ENCODE measurements at places on chromosomes 5 and 9.

DNA sequence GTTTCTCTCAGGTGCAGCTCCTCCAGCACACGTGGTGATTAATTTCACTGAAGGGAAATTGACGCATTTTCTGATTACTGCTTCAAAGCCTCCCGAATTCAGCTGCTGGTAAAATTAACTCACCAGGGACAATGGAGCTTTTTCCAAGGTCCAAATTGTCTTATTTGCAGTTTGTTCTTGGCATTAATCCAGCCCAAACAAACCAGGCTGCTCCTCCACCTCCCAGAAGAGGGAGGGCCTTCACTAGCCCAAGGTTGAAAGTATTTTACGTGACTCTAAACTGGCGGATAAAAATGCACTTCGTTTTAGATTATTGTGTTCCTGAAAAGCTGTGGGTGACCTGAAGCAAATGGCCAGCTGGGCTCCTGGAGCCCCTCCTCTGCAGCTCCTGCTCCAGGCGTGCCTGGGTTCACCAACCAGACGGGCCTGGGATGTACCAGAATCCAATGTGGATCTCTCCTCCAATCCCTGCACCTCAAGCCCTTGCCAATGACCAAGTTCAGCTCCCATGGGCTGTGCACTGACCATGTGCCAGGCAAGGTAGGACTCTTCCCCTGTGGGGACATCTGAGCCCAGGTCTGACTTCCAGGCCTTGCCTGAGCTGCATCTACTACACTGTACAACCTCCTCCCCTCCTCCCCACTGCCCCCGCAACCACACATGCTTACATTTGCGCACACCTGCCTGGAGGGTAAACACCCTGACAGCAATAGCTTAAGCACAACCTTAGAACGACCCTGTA is 193.4 kb downstream of the CDK5RAP2 start:
- H3K27ac ChIP-seq: no peak overlapping the region
- H3K4me3 ChIP-seq: no peak overlapping the region
- no peaks in the 10 kb centered on the region for H3K27me3 ChIP-seq
- ATAC-seq: no peak
- no peaks in the 10 kb centered on the region for H3K4me1 ChIP-seq

GRCh38 chr9:78366827-78367226 is 69.9 kb downstream of the PSAT1 start:
- no peak overlapping the region for H3K4me3 ChIP-seq
- H3K4me1 ChIP-seq: no peaks in the 10 kb centered on the region
- no peak overlapping the region for H3K27ac ChIP-seq
- ATAC-seq: no peak
- peaks cover 17% of the 10 kb centered on the region for H3K27me3 ChIP-seq
- H3K36me3 ChIP-seq: no peaks in the 10 kb centered on the region

DNA sequence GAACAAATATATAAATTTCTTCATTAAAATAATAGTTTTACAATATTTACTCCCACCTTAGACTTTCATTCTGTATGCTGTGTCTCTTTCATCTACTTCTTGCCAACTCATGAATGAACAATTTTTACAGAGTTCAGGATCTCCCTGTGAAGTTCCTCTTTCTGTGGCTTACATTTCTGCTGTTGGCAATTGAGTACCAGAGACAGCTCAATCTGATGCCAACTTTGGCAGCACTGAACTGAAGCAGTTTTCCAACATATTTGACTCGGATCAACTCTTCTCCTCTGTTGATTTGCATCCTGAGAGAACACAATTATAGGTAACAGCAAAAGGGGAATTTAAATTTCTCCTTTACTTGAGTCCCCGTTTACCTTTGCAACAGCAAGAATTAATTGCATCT is 1262.2 kb downstream of the EFNA5 start:
- no peak overlapping the region for H3K27ac ChIP-seq
- no peaks in the 10 kb centered on the region for H3K4me1 ChIP-seq
- H3K36me3 ChIP-seq: no peaks in the 10 kb centered on the region
- no peak for ATAC-seq
- H3K4me3 ChIP-seq: no peak overlapping the region

- no peaks in the 10 kb centered on the region for H3K27me3 ChIP-seq
- no peaks in the 10 kb centered on the region for H3K4me1 ChIP-seq
- no peaks in the 10 kb centered on the region for H3K36me3 ChIP-seq
- H3K4me3 ChIP-seq: no peak overlapping the region
- H3K27ac ChIP-seq: no peak overlapping the region
- ATAC-seq: no peak
Measured at GRCh38 chr9:28293369-28294090, 720.2 kb upstream of the C9orf72 start.

GRCh38 chr9:89361031-89361430 is 42.7 kb downstream of the SECISBP2 start:
- no peak overlapping the region for H3K27ac ChIP-seq
- no peaks in the 10 kb centered on the region for H3K27me3 ChIP-seq
- ATAC-seq: no peak
- H3K36me3 ChIP-seq: peaks cover 82% of the 10 kb centered on the region
- no peaks in the 10 kb centered on the region for H3K4me1 ChIP-seq
- no peak overlapping the region for H3K4me3 ChIP-seq

Measured in gastroesophageal sphincter (tissue), 4 donors.